ENCODE measurements at places on chromosomes 1 and 21.

- DNase-seq: no peak
Measured at GRCh38 chr1:239457491-239458143, 71.2 kb downstream of the CHRM3 start.

GRCh38 chr1:234495231-234495990 is 16.4 kb upstream of the TARBP1 start:
- no peak for DNase-seq

DNA sequence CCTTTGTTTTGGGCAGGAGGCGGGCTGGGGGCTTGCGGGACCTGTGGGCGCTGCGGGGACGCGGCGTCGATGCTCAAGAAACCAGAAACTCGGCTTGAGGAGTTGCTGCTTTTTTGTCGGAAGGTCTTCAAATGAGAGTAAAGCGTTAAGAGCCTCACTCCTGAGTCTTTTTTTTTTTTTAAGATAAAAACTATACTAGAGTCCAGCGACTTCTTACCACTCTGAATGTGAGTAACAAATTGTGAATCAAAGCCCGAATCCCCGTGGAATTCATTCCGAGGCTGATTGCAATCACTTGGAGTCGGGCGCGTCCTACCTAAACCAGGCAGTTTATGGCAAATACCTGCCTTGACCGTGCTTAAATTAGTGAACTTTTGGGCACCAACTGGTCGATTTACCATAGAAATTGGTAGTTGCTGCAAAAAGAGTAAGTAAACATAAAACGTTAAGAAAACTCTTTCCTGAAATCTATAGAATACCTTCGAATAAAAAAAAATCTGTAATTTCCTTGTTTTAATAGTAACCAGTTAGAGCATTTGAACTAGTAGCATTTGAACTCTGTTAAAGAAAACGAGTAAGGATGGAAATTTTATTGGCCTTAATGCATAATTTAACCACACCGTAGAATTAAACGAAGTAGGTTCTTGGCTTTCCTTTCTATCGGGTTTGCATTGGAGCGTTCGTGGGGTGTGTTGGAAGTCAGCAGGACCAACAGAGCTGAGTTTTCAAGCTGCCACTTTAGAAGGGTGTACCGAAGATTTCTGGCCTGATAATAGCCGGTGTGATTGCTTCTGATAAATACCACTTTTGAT is 769 bp downstream of the GPSM2 start:
- no peak for DNase-seq

GRCh38 chr1:5748286-5749225 is 243.7 kb downstream of the NPHP4 start:
- no peak for DNase-seq

GRCh38 chr1:176243746-176244145 is 36.7 kb upstream of the COP1 start:
- no peak for DNase-seq

DNA sequence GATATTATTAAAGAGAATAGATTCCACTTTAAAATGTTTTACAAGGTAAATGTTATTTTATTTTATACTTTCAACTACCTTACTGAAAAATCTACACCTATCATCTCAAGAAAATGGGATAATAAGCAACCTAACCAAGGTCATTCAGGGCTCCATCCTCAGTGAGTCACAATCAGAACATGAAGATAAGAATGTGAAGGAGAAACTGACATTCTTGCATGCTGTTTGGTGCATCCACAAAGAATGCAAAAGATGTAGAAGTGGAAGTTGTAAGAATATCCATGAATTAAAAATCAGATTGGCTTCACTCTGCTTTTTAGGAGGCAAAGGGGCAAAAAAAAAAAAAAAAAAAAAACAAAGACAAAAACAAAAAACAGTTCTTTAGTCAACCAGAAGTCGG is 6.5 kb downstream of the WARS2 start:
- DNase-seq: no peak

DNA sequence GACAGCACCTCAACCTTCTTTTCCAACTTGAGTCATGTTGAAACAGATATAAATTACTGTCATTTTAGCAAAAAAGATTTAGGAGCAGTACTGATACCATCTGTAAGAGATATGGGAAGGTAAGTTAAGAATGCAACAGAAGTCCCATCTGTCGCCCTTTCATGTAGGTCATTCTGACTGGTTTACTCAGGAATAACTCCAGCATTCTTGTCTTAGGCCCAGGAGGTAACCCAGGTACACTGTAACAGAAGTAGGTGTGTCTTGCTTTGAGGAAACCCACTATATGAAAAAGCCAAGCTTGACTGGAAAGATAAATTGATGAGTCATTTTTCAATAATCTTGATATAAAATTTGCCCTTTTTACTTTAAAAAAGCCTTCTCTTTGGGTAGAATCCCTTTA is 35.4 kb downstream of the PGM1 start:
- DNase-seq: no peak

GRCh38 chr1:221877311-221877710 is 135.4 kb upstream of the DUSP10 start:
- DNase-seq: no peak

- no peak for DNase-seq
Measured at GRCh38 chr1:47547753-47548573, 110.1 kb downstream of the FOXD2 start.

GRCh38 chr1:55695151-55695550 is 480.0 kb upstream of the USP24 start:
- no peak for DNase-seq

GRCh38 chr1:63780565-63780964 is 6.7 kb downstream of the ROR1 start:
- DNase-seq: no peak

- DNase-seq: no peak
Measured at GRCh38 chr1:68201546-68202238, 30.6 kb downstream of the WLS start.

- no peak for DNase-seq
Measured at GRCh38 chr1:85258536-85259117, 835 bp downstream of the C1orf52 start.

- DNase-seq: no peak
Measured at GRCh38 chr21:14585122-14585521, 39.0 kb upstream of the SAMSN1 start.

DNA sequence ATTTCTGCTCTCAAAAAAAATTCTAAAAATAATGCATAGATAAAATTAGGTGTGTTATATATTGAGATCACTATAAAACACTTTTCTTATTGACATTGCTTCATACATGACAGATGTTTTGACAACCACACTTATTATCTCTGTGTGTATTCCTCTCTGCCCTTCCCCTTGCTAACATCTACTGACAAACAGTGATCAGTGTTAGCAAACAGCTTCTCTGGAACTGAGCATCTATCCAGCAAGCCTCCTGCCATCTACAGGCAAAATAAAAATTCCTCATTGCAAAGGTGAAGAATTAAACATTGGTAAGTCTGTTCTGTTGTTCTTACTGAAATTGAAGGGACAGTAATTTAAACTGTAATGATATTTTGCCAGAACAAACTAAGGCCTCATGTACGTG is 2153.9 kb downstream of the NCAM2 start:
- no peak for DNase-seq

GRCh38 chr1:183892351-183892793 is 87.5 kb downstream of the RGL1 start:
- no peak for DNase-seq

DNA sequence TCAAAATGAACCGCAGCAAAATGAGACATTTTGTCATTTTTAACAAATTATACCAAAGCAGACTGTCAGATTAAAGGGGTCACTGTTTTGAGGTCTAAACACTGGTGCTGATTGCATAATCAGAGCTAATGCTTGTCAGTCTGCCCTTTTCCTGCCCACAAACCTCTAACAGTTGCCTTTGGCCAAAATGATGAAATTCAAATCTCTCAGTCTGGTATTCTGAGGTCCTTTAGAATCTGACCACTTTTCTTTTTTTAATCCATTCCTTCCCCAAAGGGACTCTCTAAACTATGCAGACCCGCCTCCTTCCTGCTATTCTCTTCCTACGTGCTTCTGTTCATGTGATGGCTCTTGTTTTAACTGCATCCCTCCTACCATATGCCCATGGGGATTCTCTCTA is 145.2 kb upstream of the SPATA6 start:
- no peak for DNase-seq

DNA sequence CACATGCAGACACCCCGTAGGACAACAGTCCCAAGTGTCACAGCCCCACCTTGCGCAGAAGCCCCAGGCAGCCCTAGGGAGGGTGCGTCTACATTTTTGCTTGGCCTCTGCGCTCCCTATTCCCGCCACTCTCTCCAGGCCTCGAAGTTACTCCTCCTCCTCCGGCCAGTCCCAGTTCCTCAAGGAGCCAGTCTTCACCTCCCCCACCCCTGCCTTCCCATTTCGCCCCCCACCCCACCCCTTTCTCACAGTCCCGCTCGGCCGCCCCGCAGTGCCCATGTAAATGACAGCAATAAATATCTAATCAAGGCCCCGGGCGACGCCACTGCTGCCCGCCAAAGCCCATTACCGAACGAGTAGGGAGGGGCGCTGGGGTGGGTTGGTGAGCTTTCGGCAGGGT is 3.2 kb downstream of the DMBX1 start:
- no peak for DNase-seq

- DNase-seq: no peak
Measured at GRCh38 chr1:22745669-22746585, 35.3 kb downstream of the EPHB2 start.

Data from stimulated activated CD4-positive, alpha-beta T cell treated with anti-CD3 and anti-CD28 coated beads, TNF-alpha, amount 100 ng/mL, for 24 hours (primary cell).